Central memory CD4-positive, alpha-beta T cell (primary cell): ENCODE measurements at places on chromosomes 7 and 10.

DNA sequence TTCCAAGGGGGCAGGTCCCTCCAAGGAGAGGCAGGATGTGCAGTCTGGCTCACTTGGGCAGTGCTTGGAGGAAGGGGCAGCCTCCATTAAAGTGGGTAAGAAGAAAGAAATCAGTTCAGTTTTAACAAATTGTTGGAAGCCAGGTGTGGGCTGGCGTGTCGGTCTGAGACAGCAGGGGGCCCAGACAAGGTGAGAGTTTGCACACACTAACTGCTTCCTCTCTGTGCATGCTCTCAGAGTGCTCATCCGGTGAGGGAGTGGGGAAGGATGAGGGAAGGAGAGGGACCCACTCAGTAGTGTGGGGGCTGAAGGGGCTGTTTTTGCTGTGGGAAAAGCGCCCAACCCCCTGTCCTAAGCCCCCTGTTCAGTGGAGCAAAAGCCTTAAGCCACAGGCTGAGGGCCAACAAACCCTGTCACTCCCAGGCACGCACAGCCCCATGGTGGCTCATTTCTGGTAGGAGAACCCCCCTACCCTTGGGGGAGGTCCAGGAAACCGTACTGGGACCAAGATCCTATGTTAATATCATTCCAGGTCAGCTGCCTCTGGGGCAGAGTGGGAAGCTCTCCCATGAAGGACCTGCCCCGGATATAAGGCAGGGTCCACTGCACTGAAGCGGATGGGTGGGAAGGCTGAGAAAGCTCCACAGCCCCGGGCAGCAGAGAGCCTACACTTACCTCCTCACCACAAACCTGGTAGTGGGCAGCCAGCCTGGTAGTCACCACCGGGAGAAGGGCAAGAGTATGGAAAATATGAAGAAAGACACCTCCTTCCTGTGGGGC lies 5.1 kb upstream of the PCBD1 start:
- DNase-seq = no peak

DNA sequence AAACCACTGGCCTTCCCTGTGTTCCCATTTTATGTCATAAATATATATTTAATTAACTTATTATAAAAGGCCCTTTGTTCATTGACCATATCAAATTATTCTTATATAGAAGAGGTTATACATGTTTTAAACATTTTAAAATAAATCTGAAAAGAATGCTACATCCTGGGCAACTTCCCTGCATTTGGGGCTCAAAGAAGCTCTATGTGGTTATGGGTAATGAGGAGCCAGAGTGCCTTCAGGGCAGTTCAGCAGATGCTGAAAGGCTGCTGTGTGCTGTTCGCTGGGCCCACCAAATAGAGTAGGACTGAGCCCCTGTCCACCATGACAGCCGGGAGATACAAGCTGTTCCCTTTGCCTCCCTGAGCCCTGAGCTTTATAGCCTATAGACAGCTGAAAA lies 35.9 kb downstream of the HTRA1 start:
- DNase-seq = no peak

DNA sequence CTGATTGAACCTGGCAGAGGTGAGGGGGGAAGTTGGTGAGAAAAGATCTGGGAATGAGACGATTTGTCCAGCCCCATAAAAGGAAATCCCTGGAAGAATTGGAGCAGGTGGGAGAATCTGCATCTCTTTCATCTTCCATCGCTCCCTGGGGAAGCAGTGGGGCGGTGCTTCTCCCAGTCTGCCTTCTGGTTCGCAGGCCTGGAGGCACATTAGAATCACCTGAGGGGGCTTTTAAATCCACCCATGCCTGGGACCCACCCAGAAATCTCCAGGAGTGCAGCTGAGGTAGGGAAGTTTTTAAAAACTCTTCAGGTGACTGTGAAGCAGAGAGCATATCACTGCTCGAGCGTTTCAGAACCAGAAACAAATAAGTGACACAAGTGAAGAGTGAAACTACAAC lies 26.7 kb upstream of the SYPL1 start:
- no peak for DNase-seq

GRCh38 chr7:69685293-69685631 lies 87.0 kb downstream of the AUTS2 start:
- DNase-seq = no peak

DNA sequence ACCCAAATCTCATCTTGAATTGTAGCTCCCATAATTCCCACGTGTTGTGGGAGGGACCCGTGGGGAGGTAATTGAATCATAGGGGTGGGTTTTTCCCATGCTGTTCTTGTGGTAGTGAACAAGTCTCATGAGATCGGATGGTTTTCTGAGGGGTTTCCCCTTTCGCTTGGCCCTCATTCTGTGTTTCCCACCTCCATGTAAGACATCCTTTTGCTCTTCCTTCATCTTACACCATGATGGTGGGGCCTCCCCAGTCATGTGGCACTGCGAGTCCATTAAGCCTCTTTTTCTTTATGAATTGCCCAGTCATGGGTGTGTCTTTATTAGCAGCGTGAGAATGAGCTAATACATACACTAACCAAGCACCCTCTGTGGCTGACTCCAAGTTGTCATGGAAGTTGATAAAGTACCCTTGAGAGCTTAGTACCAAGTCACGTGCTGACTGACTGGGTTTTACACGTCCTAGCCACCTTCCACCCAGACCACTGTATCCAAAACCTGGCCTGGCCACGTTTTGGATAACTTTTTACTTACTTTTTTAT lies 614.4 kb downstream of the SDK1 start:
- no peak for DNase-seq

- no peak for DNase-seq
Observed at GRCh38 chr10:79393221-79393923, 46.1 kb downstream of the PPIF start.

DNA sequence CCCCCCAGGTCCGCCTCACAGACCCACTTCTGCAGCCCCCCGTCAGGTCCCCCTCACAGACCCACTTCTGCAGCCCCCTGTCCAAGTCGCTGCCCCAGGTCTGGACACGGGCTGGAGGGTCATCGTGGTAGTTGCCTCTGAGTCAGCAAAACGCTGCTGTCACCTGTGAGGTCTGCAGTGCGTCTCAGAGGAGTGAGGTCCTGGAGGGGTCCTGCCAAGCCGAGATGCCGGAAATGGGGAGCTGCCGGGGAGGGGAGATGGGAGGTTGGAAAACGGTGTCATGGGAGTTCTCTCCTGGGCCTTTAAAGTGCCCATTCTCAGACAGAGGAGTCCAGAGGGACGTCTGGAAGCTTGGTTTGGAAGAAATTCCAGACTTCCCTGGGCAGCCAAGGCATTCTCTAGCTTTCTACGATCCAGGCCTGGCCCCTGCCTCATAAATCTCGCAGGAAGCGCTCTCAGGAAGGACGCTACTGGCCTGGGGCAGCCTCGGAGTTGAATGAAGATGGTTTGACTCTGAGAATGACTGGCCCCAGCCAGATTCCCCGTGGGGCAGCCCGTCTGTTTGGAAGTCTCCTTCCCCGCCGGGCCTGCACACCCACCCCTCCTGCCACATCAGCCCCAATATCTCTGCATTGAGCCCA lies 38.7 kb downstream of the CALML3 start:
- DNase-seq = no peak

DNA sequence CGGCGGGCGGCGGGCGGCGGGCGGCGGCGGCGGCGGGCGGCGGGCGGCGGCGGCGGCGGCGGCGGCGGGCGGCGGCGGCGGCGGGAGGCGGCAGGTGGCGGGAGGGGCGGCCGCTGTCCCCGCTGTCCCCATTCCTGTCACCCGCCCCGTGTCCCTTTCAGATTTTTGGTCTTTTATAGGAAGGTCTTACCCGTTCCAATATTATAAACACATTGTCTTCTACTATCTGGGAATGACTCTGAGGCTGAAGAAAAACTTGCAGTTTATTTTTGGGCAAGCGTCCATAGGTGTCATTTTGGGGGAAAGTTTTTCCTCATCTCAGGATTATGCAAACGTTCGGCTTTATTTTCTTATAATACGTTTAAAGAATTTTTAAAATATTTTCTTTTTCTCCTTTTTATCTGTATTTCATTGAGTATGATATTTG lies 578 bp downstream of the ZNF713 start:
- no peak for DNase-seq

- no peak for DNase-seq
Observed at GRCh38 chr7:48113275-48113674, 24.2 kb downstream of the UPP1 start.

DNA sequence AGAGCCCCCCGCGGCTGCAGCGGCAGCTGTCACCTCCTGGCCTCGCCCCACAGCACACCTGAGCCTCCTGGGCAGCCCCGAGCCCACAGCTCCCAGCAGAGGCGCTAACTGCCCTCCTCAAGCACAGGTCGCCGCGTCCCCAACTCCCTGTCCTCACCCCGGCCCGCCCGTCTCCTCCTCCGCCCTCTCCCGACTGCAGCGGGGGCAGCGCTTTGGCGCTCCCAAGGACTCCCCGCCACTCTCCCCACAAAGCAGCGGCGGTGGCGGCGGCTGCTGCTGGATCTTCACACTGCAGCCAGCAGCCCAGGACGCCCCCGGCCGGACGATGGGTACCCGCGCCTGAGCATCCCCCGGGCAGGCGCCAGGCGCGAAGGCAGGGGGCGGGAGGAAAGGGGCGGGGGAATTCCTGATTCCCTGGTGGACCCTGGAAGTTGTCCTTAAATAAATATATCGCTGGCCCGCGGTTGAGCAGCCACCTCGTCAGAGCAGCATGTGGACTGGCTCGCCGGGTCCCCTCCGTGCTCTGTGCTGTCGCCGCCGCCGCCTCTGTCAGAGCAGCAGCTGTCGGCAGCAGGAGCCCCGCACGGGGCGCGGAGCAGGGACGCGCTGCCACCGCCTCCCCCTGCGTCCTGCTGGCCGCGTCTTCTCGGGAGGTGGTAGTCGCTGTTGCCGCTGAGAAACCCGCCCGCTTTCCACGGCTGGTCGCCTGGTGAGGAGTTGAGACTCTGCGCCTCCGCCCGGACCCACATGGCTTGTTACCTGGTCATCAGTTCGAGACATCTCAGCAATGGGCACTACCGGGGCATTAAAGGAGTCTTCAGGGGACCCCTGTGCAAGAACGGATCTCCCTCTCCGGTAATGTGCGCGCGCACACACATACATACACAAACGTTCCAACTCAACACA lies at the start of gene ZNF804B:
TSS of gene ZNF804B (plus strand) at position 471 of the 906 bp plus-strand sequence. CDS start at position 748, 277 bp downstream.
- DNase-seq = no peak

DNA sequence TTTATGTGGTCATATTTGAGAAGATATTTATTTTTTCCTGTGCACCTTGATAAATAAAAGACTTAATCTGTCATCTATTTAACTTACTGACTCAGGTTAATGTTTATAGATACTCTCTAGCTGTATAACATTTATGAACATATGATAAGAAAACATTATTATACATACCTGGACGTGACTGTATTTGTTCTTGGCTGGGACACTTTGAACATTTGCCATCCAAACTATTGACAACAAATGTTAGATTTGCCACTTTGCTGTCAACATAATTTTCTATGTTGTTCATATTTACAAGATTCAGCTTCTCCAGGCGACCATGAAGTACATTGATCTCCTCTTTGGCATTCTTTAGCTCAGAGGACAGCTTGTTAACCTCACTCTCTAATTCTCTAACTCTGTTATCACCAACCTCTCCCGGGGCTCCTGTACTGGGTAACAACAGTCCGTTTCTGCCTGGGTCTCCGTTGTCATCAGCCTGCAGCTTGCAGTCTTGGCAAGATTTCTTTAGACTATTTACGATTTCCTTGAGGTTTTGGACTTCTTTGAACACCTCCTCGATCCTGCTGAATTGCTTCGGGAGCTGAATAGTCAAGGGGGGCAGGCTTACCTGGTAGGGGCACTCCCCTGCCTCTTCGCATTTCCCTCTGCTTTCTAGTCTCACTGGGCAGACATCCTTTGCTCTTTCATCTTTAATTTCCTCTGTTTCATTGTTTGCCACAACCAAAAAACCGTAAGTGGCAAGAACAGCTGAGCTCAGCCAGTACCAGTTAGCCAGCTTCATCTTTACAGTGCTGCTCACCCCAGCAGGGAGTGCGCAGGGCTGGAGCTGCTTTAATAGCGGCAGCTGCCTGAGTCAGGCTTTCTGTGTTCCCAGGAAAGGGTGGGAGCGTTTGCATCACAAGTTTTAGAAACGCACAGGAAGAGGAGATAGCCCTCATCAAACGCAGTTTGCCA lies at the start of gene FGL2:
TSS of gene FGL2 (minus strand) at position 807 of the 954 bp plus-strand sequence. CDS start at position 781, 26 bp downstream.
- DNase-seq = peak; percentile 37

- no peak for DNase-seq
Observed at GRCh38 chr7:55127622-55128081, 108.8 kb downstream of the EGFR start.

GRCh38 chr10:78494179-78494578 lies 460.5 kb downstream of the RPS24 start:
- no peak for DNase-seq

DNA sequence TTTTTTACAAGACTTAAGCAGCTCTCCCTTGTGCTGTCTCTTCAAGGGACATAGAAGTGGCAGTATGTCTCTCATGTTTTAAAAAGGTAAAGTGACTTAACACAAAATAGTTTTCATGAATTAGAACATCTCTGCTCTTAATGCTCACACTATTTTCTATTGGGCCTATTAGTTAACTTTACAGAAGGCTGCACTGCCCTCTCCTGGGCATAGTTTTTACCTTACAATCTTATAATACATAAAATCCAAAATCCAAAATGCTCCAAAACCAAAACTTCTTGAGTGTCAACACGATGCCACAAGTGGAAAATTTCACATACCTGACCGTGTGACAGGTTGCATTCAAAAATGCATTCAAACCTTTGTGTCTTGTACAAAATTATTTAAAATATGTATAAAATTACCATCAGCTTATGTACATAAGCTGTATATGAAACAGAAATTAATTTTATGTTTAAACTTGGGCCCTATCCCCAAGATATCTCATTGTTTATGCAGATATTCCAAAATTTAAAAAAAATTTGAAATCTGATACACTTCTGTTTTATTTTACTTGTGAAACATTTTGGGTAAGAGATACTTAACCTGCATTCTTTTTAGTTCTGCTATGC lies 25.8 kb downstream of the TES start:
- peak; percentile 52 for DNase-seq

GRCh38 chr10:21497177-21497807 lies 28.2 kb downstream of the SKIDA1 start:
- no peak for DNase-seq

GRCh38 chr7:36306722-36307121 lies 82.9 kb upstream of the ANLN start:
- no peak for DNase-seq
